Activated CD8-positive, alpha-beta memory T cell treated with anti-CD3 and anti-CD28 coated beads for 1 hour (primary cell): ENCODE measurements at places on chromosomes 6 and 20.

DNA sequence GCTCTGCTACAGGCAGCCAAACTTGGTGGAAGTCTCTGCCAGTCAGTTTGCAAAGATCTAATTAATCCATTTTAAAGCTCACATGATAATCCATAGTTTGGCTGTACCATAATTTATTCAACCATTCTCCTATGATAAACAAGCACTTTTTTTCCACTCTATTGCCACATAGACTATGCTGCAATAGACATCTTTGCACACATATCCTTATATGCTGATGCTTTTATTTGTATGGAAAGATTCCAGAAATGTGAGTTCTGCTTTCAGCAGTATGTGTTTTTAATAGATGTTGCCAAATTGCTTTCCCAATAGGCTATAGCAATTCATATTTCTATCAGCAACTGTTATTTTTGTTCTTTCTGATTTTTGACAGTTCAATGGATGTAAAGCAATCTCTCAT lies 628.0 kb downstream of the KIF16B start:
- no peak for DNase-seq

- no peak for DNase-seq
Observed at GRCh38 chr6:108113557-108114519, 39.3 kb upstream of the OSTM1 start.

DNA sequence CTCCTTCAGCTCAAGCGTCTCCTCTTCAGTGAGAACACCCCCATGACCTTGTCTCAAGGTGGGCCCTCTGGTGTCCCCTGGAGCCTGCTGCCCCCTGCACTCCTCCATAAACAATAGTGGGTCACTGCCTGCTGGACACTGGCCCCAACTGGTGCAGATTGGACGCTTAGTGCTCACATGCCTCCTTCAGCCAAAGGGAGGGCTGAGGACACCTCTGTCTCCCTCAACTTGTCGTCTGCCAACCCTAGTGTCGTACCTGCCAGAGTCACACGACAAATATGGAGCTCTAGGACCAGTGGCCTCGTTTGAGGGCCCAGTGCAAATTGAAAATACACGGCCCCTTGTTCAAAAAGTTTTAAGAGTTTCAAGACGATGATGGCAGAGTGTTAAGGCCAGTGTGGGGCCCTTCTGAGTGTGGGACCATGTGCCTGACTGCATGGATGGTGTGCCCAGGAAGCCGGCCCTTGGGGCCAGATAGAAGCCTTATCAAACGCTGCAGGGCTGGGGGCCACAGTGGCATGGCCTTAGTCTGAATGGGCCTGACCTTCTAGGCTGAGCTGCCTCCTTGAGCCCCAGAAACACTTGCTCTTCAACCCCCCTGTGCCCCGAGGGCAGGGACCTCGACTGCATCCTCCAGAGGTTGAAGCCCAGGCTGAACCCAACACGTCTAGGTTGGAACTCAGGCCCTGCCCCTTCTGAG lies 20.1 kb downstream of the APCDD1L start:
- no peak for DNase-seq

DNA sequence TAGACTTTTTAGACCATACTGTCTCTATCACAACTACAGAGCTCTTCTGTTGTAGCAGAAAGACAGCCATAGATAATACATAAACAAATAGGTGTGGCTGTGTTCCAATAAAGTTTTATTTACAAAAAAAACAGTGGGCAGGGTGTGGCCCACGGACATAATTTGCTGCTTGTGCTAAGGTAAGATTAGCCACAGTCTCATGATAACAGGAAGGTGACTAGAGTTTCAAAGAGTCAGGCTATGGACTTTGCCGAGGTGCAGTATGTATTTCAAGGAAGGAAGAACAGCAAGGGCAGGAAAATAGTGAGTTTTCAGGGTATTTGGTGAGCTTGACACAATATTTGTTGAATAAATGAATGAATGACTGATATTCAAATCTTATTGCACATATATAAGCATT lies 20.2 kb downstream of the SOBP start:
- DNase-seq = no peak

DNA sequence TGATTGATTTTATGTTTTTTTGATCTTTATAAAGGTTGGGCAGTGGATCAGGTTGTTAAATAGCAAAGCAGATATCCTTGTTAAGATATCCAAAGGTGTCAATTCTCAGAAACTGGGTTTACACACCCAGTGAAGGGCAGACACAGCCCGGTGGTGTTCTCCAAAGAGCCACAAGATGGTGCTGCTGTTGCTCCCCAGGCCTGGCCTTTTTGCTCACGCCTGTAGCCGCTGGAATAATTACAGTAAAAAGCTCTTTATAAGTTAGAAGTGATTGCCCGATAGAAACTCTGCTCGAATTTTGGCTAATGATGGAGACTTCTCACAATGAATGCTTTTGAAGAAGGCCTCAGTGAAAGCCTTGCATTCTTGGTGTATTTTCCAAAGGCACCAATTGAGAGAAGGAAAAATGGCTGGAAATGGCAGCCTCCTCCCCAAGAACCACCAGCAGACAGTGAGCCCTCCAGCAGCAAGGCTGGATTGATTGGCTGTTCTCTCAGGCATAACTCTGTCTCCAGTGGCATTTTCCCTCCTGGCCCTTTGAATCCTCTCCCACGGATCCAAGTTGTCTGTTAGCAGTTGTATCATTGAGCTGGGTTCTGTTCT lies 120.5 kb upstream of the CHD6 start:
- no peak for DNase-seq

DNA sequence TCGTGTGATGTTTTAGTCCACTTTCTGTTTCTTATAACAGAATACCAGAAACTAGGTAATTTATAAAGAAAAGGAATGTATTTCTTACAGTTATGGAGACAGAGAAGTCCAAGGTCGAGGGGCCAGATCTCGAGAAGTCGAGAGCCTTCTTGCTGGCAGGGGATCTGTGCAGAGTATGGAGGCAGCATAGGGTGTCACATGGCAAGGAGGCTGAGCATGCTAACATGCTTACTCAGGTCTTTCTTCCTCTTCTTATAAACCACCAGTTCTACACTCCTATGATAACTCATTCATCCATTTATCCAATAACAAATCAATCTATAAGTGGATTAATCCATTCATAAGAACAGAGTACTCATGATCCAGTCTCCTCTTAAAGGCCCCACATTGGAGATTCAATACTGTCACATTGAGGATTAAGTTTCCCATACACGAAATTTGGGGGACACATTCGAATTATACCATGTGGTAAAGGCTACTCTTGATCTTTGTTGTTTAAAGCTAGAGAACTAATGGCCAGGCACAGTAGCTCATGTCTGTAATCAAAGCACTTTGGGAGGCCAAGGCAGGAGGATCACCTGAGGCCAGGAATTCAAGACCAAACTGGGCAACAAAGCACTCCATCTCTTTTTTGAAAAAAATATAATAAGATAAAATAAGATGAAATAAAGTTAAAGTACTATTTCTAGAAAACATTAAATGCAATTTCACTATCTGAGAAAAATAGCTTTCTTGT lies 2.1 kb downstream of the GOPC start:
- DNase-seq = no peak
